ENCODE measurements at places on chromosomes 16 and 17.

DNA sequence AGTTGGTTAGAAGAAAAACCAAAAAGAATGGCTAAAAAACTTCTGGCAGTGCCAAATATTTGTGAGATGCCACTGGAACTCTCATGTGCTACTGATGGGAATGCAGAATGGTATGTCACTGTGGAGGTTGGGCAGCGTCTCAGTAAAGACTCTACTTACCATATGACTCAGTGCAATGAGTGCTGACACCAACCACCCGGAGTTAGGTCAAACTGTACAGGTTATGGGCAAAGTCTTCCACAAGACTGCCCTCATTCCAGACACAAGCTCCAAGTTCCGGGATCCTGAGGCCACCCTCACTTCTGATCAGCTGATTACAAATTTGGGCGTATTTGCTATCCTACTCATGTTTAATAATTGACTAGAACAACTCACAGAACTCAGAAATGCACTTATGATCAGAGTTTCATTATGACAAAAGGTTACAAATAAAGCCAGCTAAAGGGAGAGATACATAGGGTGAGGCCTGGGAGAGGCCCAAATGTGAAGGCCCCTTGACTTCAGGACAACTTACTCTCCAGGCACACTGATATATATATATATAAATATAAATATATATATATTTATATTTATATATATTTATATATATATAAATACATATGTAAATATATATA, 114.9 kb downstream of the TRIM37 start:
- peak; percentile 67 for DNase-seq

DNA sequence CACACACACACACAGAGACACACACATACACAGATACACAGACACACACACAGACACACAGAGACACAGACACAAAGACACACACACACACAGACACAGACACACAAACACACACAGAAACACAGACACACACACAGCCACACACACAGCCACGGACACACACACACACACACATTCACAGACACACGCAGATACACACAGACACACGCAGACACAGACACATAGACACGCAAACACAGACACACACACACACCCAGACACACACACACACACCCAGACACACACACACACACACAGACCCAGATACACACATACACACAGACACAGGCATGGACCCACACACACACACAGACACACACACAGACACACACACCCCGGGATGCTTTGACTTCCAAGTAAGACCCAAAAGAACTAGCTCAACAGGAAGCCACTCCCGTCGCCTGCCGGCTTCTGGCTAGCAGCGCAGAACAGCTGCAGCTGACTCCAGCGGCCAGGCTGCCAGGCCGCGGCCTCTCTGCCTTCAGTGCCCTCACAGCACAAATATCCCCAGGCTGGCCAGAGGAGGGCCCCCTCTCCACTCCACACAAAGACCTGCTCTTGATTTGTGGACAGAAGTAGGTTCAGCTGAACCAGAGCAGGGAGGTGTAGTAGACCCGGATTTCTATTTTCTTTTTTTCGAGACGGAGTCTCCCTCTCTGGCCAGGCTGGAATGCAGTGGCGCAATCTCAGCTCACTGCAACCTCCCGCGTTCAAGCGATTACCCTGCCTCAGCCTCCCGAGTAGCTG, 6.0 kb upstream of the CHRNE start:
- peak; percentile 94 for DNase-seq

GRCh38 chr17:63698886-63699637, 863 bp downstream of the LIMD2 start:
- DNase-seq: no peak

GRCh38 chr17:1073241-1073962, 76.5 kb downstream of the TIMM22 start:
- no peak for DNase-seq

DNA sequence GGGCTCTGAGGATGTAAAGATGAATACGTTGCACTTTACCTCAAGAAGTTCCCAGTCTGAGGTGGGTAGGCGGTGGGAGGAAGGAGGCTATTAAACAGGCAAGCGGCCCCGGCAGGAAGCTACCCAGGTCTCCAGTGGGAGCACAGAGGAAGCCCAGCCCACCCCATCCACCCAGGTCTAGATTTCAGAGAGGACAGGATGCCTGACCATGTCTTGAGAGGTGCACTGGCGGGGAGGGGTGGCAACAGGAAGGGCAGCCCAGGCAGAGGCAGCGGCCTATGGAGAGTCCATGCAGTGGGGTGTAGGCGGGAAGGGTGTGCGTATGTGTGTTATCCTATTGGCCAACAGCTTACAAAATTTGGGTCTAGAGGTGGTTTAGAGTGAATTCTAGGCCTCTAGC, 13.9 kb downstream of the SARM1 start:
- no peak for DNase-seq

DNA sequence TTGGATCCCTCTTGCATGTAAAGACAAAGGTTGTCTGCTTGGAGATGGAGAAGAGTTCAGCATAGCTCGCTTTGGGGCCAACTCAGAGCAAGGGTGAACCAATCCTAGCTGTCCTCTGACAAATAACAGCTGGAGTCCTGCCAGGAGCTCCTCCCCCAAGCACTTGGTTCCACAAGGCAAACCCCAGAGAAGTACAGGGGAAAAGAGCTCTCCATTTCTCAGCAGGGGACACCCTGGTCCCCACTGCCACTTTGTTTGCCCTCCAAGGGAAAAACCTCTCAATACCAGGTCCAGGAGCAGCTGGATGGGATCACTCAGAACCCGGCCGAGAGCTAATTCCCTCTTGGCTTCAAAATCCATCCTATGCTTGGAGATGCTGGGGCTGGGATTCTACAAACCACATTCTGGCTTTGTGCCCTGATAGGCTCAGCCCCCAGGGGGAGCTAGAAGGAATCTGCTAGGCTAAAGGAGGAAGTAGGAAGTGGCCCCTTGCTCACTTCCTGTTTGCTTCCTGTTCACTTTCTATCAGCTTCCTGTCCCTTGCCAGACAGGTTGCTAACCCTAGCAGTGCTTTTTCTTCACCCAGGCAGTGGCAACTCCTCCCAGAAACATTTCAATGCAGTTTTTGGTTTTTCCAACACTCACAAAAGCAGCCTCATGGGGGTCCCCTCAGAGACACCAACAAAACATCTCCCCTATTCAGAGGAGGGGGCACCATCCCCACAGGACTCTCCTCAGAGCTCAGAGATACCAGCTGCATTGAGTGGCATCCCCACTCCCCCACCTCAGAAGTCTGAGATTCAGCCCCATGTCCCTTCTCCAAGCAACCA, 30.7 kb downstream of the CDRT4 start:
- DNase-seq: peak; percentile 34

DNA sequence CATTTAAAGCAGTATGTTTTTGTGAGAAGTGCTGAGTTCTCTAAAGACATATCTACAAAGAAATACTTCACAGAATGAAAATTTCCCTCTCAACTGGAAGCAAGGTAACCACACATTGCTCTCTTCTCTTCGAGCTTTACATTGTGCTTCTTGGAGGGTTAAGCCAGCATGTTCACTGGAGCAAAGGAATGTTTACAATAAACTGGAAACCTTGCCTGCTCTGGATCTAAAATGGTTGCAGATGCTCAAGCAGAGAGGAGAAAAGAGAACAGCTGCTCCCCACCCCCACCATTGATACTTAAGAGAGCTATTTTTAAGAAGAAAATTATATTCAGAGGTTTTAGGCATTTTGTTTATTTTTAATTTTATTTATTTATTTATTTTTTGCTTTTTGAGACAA, 213.1 kb downstream of the CEP112 start:
- DNase-seq: no peak

DNA sequence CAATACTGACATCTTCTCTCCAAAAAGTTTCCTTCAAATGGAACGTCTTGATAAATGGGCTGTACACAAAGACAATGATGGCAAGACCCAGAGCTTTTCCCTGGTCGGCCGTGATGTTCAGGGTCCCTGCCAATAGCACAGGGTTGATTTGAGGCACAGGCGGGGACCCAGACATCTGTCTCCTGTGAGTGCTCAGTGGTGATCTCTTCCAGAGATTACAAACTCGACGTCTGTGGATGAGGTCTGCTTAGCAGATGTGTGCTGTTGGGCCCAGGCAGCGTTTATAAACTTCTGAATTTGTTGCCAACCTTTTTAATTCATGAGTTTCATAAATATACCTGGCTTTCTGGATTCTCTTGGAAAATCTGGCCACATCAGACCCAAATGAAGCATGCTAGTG, 14.9 kb downstream of the CPPED1 start:
- DNase-seq: no peak

DNA sequence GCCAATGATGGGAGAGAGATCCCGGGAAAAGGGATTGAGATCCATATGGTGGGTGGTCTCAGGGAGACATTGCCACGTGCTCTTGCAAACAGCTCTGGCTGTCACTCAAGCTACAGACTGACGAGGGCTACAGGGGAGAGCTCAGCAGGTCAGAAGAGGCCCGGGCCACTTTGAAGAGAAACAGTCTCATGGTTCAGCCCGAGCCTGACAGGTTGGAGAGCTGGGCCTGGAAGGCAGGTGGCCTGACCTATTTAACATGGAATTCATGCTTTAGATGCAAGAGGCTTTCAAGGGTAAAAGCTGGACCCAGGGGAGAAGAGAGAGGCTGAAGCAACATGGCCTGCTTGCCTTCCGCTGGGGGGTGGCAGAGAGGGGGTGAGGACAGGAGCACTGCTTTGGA, 81.0 kb upstream of the BRD7 start:
- no peak for DNase-seq

GRCh38 chr17:80931421-80932265, 60.0 kb upstream of the CHMP6 start:
- peak; percentile 91 for DNase-seq

- no peak for DNase-seq
These were observed 315.6 kb downstream of the HS3ST3B1 start for GRCh38 chr17:14616528-14616927.

GRCh38 chr17:17722081-17722905, 41.0 kb downstream of the RAI1 start:
- DNase-seq: no peak

GRCh38 chr17:14781123-14781522, 480.2 kb downstream of the HS3ST3B1 start:
- no peak for DNase-seq

GRCh38 chr17:40548982-40549685, 16.1 kb downstream of the CCR7 start:
- DNase-seq: no peak

GRCh38 chr17:68387435-68388218, 69.7 kb downstream of the WIPI1 start:
- no peak for DNase-seq

GRCh38 chr17:50614471-50615051, 20.1 kb upstream of the ABCC3 start:
- DNase-seq: no peak

DNA sequence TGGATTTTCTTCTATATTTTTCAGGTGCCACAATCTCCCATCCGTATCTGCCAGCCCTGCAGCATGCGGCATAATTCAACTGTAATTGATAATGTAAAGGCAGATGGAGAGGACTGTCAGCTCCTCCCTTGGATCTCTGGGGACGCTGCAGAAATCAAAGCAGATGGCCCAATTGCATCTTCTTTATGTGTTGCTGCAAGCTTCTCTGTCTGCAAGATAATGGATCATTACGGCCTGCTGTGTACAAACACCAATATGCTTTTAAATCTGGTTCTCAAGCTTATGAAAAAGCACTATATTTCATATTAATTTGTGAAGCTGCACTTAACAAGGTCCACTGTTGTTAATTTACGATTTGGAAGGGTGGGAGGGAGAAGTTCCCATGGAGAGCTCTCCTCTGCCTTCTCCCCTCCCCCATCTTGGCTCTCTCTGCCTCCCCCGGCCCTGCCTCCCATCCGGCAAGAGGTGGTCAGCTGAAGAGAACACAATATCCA, 607.5 kb downstream of the TOX3 start:
- no peak for DNase-seq

DNA sequence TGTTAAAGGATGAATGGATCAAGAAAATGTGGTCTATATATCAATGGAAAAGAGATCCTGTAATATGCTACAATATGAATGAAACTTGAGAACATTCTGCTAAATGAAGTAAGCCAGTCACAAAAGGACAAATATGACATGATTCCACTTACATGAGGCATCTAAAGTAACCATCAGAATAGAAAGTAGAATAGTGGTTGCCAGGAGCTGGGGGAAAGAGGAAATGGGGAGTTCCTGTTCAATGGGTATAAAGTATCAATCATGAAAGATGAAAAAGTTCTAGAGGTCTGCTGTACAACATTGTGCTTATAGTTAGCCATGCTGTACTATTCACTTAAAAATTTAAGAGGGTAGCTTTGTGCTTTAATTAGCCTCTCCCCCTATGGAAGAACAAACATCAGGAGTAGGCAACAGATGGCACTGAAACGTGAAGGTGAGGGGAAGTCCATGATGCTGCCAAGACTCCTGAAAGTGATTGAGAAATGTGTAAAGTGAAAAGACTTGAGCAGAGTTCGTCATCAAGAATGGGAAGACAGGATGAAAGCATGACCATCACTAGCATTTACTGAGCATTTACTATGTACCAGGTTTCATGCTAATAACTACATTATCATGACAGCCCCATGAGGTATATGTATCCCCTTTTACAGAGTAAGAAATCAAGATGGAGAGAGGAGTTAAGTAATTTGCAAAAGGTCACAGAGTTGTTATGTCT, 167.2 kb downstream of the CYB561 start:
- no peak for DNase-seq

GRCh38 chr17:28688481-28688880, 23.2 kb downstream of the PROCA1 start:
- no peak for DNase-seq

DNA sequence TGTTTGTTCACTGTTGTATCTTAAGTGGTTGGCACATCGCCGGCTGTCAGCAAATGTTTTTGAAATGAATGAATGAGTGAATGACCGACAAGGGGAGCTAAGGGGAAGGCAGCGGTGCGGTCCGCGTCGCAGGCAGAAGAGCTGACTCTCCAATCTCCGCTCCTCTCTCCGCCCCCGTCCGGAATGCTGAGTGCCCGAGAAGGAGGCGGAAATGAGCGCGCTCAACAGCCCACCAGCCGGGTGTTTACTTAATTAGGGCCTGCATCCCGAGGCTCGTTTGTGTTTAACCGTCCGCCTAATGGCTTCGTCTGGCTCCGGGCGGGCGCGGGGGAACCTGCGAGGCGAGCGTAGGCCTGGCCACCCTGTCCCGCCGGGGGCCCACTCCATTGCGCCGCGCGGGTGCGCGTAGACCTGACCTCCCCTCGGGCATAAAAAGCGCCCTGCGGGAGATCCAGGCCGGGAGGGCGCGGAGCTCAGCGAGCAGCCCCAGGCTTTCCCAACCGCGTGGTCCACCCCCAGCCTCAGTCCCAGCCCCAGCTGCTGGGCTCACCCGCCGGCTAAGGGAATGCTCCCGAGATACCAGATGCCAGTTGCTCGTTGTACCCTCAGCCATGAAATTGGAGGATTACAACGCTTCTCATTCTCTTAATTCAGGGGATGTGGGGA, 2.5 kb upstream of the CDH3 start:
- no peak for DNase-seq

GRCh38 chr17:45656527-45657181, 127.5 kb upstream of the CRHR1 start:
- DNase-seq: no peak

GRCh38 chr17:74832421-74832820, 27.3 kb downstream of the GRIN2C start:
- no peak for DNase-seq
